RWPE2 (cell line): ENCODE measurements at places on chromosomes 12 and 14.

GRCh38 chr14:104977681-104978653 is at the start of gene AHNAK2:
AHNAK2 (minus strand) TSS chr14:104978374; CDS start chr14:104978237, 137 bp downstream.
- DNase-seq = peak; percentile 92

GRCh38 chr12:116558280-116559161 is 660 bp upstream of the MAP1LC3B2 start:
- no peak for DNase-seq

DNA sequence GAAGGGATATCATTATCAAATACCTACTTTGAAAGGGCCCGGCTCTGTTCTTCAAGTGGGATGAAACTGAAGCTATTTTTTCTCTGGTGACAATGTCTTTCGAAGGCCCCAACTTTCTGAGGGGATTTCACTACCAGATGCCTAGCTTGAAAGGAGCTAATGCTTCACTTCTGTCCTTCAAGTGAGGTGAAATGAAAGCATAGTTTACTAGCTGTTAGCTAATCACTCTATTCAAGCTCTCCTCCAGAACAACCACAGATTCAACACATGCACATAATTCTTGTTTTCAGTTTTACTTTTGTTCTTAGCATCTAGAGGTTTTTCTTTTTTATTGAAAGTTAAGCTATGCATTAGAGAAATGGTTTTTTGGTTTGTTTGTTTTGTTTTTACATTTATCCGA is 571.4 kb downstream of the NOVA1 start:
- DNase-seq = no peak

GRCh38 chr14:92719421-92719820 is 29.0 kb downstream of the LGMN start:
- DNase-seq = no peak

DNA sequence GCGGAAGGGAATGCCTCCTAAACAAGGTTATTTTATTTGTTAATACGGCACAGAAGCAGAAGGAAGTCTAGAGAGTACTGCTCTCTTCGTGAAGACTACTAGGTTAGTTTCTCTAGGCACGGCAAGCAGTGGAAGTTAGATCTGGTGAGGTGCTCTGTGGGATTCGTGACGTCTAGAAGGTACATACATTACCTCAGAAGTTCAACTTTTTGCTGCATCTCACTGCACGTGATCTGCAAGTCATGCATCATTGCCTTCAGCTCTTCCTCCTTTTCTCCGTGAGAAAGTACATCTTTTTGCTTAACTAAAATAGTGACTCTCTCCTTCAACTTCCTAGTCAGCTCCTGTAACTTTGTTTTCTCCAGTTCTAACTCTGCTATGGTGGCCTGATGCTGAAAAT is 74.7 kb downstream of the NIN start:
- no peak for DNase-seq

DNA sequence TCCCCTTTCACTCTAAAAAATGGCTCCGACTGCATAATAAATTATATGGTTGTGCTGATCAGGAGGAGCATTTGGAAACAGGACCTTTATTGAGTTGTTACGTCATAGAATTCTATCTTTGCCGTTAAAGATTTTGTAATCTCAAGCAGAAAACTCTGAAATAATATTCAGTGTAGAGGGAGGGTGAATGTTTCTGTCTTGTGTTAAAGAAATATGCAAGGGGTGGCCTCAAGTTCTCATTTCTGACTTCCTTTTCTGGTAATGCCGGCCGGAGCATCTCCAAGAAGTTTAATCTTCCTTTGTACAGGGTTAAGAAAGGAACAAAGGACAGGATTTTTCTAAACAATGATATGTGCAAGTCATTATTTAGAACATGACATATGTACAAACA is 165.1 kb downstream of the SLC38A4 start:
- DNase-seq = no peak

- no peak for DNase-seq
Observed at GRCh38 chr12:6627616-6628015, 8.1 kb downstream of the LPAR5 start.

- no peak for DNase-seq
Observed at GRCh38 chr12:94767956-94768355, 117.6 kb upstream of the TMCC3 start.

DNA sequence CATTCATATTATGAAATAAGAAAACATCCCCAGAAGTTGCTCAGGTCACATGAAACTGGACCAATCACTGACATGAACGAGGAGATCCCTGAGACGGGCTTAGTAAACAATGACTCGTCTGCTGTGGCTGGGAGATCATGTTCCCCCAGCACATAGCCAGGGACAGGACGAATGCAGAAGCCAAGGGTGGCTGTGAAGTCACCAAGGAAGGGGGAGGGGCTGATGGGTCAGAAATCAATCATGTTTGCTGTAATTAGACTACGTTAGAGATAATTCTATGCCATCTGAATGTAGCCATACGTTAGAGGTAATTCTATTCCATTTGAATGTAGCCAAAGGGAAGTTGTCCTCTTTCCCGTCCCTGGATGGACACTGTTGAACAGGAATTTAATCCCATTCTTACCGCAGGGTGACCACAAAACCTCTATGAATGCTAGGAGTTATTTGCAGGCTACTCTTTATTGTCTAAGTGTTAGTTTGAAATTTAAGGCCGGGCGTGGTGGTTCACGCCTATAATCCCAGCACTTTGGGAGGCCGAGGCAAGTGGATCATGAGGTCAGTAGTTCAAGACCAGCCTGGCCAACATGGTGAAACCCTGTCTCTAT is 332.9 kb downstream of the TMEM132D start:
- DNase-seq = no peak

DNA sequence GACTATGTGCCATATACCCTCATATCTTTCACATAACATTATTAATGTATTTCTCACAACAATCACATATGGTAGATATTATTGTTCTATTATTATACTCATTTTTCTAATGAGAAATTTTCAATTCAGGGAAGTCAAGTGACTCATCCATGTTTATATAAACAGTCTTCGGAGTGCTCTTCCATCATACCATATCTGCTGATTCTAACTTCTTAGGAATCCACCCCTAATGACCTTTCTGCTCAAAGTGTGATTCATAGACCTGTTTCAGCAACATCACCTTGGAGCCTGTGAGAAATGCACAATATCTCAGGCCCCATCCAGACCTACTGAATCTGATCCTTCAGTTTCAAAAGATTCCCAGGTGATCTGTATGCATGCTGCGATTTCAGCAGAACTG is 39.8 kb upstream of the OVCH1 start:
- DNase-seq = no peak

DNA sequence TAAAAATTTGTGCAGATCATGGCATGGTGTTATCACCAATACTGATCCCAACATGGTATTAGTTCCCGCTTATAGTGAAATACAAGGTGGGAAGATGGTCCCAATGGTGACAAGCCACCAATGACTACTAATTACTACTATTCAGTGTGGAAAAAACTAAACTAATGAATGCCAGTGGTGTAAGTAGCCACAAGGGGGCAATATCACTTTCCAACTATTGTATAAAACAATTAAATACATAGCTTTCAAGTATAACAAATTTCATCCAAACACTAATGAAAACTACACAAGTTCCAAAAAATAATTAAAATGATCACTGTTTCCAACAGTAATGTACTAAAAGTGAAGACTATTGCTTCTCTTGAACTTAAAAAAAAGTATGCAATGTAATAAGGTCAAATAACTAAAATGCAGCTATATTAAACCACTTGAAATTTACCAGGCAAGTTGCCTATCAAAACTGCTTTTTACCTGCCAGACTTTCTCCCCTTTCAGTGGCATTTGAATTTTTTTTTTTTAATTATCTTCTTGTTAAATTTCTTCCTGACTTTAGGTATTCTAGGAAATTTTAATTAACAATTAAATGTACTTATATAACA is 58.0 kb downstream of the PAPLN start:
- DNase-seq = no peak

DNA sequence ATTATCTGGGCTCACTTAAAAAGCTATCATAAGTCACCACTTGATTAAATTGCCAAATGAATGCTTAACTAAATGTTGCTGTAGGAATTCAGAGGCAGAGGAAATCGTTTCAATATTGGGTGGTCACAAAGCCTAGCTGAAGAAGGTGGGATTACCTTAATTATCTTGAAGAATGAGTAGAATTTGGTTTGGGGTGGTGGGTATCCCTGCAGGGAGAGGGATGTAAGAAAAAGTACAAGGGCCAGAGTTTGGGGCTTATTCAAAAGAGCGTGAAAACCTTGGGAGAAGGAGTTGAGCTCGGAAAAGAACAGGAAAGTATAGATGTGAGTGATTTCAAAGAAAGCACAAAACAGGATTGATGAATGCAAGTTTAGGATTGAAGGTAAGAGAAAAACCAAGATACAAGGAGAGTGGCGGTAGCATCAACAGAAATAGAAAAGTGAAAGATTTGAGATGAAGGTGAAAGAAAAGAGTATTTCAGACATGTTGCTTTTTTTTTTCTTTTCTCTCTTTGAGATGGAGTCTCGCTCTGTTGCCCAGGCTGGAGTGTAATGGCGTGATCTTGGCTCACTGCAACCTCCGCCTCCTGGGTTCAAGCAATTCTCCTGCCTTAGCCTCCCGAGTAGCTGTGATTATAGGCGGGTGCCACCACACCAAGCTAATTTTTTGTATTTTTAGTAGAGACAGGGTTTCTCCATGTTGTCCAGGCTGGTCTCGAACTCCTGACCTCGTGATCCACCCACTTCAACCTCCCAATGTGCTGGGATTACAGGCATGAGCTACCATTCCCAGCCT is 1.7 kb downstream of the BRMS1L start:
- DNase-seq = no peak

GRCh38 chr12:86254399-86255107 is 1.6 kb downstream of the MGAT4C start:
- no peak for DNase-seq

GRCh38 chr12:1797991-1798640 is 22.2 kb upstream of the LRTM2 start:
- peak; percentile 75 for DNase-seq

DNA sequence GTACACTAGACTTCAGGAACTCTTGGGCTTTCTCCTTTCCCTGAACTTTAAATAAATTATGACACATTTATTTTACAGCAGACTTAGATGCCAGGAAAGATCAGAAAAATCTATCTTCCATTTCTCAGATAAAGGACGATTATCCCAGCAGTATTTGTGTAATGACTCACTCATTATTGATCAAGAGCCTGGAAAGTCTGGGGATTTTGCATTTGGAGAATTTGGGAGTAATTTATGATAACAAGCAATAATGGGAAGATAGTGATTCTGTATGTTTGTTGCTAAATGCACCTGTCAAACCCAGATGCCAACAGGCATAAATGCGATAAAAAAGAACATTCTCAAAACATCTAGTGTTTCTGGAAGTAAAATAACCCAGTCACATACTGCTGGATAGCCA is 480.2 kb upstream of the ATP2B1 start:
- no peak for DNase-seq

- no peak for DNase-seq
Observed at GRCh38 chr12:116313194-116313927, 35.9 kb upstream of the MED13L start.

- peak; percentile 87 for DNase-seq
Observed at GRCh38 chr12:62785941-62786559, 148.9 kb downstream of the PPM1H start.

- DNase-seq = no peak
Observed at GRCh38 chr12:54692353-54692752, 44.2 kb upstream of the DCD start.

DNA sequence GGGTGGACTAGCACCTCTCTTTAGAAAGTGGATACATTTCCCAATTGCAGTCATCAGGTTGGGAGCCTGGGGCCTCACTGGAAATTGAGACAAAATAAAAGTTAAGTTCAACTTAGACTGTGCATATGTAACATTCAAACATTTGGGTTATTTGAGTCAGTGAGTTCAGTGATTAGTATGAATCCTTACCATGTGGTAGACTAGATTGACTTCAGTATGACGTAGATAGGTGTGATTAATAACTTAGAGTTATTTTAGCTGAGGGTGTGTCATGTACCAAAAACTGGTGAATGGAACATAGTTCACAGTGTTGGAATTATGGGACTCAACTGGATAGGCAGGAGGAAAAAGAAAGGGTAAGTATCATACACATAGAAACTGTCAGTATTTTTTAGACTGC is 8.0 kb upstream of the SSTR1 start:
- no peak for DNase-seq
